Activated T-helper 1 cell treated with Interleukin-2 at 50 U/mL for 16 hours (primary cell): ENCODE measurements at places on chromosomes 5 and 9.

- no peak for DNase-seq
Measured at GRCh38 chr5:123452401-123452800, 29.2 kb upstream of the CEP120 start.

DNA sequence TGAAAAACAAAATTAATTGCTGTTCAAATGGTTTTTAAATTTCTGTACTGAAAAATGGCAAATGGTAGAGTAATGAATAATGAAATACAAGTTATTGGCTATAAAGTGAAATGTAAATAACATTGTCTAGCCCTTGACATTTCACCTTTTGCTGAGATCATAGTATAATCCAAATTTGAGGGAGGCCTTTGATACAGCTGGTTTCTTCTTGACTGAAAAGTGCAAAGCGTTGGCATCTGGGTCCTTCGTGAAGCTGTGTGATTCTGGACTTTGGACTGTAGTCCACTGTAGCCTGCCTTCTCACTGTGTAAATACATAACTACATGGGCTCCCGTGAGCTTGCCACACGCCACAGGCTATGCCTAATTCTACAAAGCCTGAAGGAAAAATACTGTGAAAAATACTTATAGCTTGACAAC, 52.3 kb downstream of the ARHGEF28 start:
- no peak for DNase-seq

- no peak for DNase-seq
Measured at GRCh38 chr9:126449725-126450667, 123.4 kb downstream of the MVB12B start.

GRCh38 chr9:16485575-16486321, 384.7 kb downstream of the BNC2 start:
- no peak for DNase-seq

GRCh38 chr5:117803533-117803932, 1184.8 kb downstream of the DTWD2 start:
- DNase-seq, result no peak

GRCh38 chr5:10705747-10706146, 55.3 kb downstream of the DAP start:
- no peak for DNase-seq

DNA sequence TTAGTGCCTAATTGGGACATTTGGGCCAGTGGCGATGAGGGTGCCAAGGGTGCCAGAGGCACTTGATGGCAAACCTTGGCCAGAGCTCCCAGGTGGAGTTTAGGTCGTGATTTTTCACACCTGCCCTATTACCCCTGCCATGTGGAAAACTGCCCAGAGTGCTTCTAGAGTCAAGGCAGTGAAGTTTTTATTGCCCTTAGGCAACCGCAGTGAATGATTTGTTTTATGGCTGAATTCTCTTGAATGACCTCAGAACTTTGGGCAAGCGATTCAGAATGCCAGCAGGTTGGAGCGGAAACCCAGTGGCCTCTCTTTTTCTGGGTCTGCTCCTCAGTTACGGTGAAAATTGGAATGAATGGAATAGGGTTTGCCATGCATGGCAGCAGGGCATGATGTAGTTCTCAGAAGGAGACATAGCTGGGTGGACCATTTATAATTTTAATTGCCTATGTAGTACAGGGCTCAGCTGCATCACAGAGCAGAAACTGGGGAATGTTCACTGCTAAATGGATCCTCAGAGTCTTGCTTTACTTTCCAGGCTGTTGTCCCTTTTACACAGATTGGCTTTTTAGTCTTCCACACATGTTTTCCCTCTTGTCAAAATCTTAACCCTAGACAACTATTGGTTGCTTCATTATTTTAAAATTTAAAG, 820.0 kb upstream of the SEMA6A start:
- DNase-seq, result no peak

DNA sequence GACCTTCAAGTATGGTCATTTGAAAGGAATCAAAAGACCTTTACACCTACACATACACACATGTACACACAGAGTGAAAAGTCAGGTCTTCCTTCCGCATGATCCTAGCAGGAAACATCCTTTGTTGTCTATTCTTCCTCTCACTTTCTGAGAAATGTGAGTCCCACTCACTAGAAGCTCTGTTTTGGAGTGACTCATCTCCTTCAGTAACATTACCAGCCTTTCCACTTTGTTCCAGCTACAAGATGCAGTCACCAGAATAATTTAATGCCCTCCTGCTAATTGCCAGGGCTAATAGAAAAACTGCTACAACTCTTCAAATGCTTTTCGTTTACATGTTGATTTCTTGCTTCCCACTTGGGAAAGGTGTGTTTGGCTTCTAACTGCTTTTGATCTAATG, 417.3 kb downstream of the RASEF start:
- no peak for DNase-seq

GRCh38 chr9:24090566-24090965, 264.5 kb upstream of the ELAVL2 start:
- no peak for DNase-seq

DNA sequence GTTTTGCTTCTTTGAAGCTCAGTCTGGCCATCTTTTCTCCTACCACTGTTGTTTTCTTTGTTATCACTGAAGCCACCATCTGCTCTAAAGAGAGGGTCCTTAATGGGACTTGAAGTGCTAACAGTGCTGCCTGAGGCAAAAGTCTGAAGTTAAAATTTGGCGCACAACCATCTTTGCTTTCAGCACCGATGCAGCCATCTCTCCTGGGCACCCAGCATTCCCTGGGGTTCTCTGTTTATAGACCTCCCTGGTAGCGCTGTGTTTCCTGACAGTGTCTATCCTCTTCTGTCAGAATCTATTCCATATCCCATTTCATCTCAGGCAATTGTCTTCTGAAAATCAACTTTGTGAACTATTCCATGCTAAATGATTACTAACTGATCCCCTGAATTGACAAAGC, 491.5 kb upstream of the MPDZ start:
- DNase-seq, result no peak

DNA sequence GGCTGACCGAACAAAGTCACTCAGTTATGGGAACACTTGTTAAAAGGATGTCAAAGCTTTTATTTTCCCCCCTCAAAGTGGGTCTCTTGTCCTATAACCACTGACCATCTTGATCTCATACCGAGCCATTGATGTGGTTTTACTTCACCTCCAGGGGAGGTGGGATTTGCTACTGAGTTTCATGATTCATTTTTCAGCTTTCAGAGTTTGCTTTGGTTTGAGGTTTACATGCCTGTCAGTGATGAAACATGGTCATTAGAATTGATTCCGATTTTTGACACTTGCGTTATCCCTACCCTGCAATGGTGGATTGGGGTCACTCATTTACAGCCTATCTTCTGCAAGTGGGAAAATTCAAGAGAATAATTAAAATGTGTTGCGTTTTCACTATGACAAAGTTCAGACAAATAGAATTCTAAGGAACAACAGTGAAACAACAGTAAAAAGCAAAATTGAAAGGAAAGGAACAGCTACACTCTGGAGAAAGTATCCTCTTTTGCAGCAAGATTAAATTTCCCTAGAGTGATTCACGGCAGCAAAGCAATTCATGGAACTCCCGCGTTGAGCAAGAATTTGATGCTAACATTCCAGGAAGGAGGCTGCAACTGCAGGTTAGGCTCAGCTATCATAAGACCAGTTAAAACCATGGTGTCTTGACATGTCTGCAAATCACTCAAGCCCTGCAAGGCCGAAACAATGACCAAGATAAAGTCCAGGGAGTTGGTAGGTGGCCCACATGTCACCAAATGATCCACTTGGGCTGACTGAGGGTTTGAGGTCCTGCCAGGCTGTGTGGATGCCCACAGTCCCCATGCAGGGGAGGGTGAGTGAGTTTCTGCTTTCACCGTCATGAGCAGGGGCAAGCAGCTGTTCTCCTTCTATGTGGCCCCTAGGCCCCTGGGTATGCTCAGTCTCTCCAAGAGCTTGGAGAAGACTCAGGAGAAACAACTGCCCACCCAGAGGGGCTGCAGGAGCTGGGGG, 9.4 kb downstream of the GADD45G start:
- DNase-seq, result no peak

- DNase-seq, result no peak
Measured at GRCh38 chr9:94875300-94876020, 149.0 kb downstream of the AOPEP start.

DNA sequence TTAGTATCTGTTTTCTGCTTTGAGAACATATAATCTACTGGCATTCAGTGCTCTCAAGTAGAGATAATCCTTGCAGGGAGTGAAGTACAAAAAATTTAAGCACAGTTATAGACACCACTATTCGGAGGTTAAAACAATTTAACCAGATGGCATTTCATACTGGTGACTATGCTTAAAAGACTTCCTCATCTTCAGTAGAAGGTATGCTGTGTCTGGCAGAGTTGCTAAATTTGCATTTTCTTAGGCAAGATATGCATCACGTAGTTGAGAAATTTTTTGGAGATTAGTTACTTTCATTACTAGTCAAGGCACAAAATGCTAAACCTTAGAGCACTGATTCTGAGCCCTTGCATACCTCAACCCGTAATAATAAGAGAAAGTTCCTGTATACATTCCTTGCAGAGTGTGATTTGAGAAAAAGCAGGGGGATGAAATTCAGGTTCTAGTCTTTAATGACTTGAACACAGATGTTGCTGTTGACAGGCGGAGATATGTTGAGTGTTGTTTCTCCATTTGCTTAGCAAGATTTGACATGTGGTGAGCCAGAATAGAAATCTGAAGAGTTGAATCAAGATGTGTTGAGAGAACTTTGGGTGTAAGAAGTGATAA, 70.8 kb upstream of the STARD4 start:
- DNase-seq, result no peak

DNA sequence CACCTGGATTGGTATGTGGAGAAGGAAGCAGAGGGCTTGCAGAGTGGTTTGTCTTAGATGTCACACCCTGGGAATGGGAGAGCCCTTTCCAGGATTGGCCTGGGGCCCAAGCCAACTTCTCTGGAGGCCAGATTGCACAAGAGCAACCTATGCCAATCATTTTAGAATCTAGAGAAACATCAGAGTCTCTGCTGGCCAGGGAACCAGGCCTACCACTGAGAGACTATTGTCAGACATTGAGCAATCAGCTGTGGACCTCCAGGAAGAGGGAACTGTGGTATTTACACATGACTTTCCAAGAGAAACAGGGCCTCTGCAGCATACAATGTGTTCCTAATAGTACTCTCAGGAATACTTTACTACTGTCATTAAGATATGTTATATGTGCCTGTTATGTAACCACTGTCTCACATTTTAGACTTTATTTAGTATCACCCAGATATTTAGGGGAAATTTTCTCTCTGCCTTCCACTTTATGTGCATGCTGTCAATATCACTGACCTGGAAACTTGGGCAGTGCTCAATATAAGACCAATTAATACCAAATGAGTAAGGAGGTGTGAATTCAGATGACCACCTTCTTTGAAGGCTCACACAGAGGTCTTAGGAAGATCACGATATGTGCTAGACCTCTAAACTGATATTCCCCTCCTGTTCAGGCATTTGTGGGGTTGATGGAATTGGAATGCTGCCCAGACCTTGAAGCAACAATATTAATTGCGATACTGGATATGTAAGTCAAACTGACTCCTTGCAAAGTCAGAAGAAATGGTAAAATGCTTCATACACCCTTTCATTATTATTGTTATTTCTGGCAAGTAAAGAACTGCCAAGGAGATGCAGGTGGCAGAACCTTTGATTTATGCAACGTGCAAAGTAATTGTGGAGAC, 20.5 kb upstream of the CCL28 start:
- no peak for DNase-seq

DNA sequence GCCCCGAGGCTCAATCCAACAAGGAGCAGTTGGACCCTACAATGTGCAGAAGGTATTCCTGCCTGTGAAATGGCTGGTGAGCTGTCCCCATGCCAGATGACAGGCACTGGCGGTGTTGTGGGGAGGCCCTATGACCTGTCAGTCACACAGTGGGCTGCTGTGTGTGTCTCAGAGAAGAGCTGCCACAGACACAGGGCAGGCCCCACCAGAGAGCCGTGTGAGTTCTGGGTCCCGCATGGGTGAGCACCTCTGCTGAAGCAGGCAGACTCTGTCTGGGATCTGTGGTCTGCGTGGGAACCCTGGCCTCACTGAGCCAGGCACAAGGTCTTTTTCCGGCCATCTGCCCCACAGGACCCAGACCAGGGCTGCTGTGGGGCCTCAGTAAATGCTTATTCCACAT, 37.3 kb upstream of the PITX1 start:
- no peak for DNase-seq

- DNase-seq, result no peak
Measured at GRCh38 chr5:154071799-154072413, 33.1 kb downstream of the MFAP3 start.

DNA sequence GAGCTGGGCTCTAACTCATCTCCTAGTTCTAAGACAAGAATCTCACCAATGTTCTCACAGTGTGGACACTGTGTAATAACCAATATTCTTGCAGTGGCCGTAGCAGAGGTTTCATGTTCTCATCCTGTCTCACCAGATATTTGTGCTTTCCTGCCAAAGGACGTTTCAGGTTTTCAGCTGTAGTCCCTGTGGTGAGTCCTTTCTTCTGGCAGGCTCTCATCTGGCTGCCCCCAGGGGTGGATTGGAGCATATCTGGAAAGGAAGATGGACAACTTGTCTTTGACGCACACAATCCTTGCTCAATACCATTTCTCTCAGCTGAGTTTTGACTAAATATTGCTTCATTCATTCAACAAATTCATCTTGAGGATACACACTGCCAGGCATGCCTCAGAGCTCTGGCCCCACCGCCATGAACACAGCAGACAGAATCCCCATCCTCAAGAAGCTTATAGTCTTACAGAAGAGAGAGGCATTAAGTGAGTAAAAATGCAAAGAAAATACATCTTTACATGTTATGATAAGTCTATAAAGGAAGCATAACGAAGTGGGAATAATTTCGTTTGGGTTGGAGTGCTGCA, 33.8 kb upstream of the NEURL1B start:
- no peak for DNase-seq

DNA sequence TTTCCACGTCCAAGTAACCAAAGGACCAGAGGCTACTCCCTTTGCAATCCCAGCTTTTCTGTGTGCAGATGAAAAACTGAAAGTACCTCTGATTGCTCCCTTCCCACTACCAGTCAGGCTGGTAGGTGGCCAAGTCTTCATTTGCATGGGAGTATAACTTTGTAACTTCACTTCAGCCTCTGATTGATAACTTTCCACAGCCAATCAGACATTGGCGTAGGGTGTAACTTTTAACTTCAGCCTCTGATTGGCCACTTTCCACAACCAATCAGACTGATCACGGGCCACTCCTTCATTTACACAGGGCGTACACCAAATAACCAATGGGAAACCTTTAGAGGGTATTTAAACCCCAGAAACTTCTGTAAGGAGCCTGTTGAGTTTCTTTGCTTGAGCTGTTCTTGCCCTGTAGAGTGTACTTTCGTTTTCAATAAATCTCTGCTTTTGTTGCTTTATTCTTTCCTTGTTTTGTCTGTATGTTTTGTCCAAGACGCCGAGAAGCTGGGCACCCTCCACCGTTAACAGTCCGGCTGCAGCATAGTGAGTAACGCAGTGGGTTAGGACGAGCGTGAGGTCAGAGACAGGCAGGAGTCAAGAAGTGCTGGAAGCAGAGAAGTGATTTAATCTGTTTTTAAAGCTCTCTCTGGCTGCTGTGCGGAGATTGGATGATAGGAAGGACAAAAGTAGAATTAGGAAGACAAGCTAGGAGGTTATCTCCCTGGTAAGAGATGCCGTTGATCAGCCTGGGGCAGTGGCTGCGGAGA, 3.5 kb upstream of the EXOSC2 start:
- no peak for DNase-seq
